ENCODE measurements at places on chromosomes 3 and 15.

GRCh38 chr3:194608981-194609380, 24.2 kb downstream of the TMEM44 start:
- DNase-seq = no peak

GRCh38 chr3:40877631-40878463, 321.5 kb upstream of the CTNNB1 start:
- DNase-seq = no peak

DNA sequence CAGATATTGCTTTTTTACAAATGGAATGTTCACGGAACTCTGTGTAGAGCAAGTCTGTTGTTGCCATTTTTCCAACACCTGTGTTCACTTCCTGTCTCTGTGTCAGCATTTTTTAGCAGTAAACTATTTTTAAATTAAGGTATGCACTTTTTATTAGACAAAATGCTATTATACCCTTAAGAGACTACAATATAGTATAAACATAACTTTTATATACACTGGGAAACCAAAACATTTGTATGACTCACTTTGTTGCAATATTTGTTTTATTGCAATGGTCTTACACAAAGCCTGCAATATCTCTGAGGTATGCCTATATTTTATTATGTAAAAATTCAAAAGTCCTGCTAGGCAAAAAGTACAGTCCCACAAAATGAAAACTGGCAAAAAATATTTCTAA, 39.8 kb upstream of the FGF7 start:
- no peak for DNase-seq

DNA sequence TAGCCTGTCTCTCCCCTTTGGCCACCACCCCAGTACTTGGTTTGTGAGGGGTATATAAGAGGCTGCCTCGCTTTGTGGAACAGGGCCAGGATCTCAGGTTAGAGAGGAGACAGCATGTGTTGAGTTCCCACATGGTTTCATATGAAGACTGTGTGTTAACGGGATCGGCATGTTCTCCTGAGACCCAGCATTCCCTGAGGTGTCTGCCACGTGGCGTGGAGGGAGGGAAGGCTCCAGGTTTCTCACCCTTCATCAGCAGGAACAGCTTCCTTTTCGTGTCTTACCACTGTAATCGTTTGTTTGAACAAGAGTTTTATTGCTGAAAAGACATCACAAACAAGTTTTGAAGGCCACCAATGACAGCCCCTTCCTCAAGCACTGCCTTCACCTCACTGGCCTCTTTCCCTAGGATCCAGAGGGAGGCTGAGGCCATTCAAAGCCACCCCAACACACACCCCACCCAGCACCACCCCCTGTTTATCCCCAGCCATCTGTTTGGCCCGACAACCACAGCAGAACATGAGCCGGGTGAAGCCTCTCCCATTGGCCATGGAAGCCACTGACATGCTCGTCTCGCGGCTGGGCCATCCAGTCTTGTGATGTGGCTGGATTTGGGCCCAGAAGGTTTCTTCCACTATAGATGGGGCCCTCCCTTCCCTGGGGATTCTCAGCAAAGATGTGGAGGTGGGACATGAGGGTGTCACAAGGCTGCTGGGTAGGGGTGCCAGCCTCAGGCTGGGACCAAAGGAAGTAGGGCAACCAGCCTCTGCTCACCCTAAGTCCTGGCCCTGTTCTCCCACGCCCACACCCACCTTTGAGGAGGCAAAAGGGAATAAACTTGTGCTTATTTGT, 10.0 kb downstream of the BHLHE40 start:
- no peak for DNase-seq

GRCh38 chr15:63294359-63294758, 17.0 kb downstream of the APH1B start:
- DNase-seq = no peak

Measured in NCI-H146 (cell line).